ENCODE measurements at places on chromosomes 2 and 18.

DNA sequence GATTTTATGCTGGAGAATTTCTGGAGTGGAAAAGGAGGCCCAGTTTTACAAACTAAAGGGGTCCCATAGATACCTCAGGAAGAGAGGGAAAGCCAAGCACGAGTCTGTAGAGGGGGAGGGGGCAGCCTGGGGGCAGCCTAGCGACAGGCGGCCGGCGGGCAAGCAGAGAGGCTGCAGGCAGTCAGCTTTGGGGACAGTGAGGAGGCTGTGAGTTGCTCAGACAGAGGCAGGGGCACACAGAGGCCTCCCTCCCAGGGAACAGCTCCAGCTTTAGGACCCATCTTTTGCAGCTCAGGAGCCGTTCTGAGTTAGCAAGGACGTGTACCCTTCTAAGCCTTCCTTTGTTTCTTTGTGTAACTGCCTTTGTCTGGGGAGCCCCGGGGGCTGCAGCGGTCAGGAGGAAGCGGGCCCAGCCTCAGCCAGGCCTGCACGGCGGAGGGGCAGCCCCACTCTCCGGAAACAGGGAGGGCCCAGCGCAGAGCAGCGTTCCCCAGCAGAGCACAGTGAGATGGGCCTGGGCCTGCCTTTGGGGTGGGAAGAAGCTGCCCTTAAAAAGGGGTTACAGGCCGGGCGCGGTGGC, 41.1 kb upstream of the RALBP1 start:
- no peak for DNase-seq

- no peak for DNase-seq
Observed at GRCh38 chr2:84702941-84703340, 177.9 kb downstream of the TRABD2A start.

DNA sequence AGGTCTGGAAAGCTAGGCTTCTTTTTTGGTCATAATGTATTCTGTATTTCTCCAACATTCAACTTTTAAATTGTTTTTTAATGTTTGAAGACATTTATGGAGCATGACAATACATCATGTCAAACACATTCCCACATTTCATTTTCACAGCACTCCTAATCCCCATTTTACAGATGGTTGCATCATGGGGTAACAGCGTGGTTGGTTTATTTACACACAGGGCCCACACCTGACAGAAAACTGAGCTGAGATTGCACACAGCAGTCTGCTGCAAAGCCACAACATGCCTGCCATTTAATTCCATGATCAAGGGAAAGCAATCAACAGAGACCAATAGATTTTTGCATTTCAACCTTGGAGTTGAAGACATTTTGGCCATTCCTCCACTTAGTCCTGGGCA, 335.7 kb upstream of the MGAT5 start:
- no peak for DNase-seq

GRCh38 chr2:9139491-9140443, 66.8 kb upstream of the ASAP2 start:
- peak; percentile 70 for DNase-seq

DNA sequence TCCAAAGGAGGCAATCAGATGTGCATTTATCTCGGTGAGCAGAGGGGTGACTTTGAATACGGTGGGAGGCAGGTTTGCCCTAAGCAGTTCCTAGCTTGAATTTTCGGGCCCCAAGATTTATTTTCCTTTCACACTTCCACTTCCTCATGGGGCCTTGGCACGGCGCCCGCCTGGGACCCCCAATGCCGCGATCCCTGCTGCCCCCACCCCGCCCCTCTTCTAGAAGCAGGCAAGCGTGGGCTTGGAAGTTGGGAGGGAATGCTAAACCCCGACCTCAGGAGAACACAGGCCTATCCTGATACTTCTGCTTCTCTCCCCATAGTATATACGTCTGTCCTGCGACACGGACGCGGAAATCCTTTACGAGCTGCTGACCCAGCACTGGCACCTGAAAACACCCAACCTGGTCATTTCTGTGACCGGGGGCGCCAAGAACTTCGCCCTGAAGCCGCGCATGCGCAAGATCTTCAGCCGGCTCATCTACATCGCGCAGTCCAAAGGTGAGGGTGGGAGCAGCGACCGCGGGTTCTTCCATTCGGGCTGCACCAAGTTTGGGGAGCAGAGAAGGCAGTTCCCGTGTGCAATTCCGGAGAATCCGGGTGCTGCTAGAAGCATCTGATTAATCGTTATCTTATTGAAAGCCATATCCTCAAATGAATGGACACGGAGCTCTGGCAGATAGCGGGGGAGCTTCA, 21.6 kb downstream of the TRPM8 start:
- DNase-seq, result no peak

- no peak for DNase-seq
Observed at GRCh38 chr2:204250692-204251091, 294.6 kb upstream of the PARD3B start.

- DNase-seq, result no peak
Observed at GRCh38 chr2:122683018-122683417, 927.6 kb downstream of the TSN start.

DNA sequence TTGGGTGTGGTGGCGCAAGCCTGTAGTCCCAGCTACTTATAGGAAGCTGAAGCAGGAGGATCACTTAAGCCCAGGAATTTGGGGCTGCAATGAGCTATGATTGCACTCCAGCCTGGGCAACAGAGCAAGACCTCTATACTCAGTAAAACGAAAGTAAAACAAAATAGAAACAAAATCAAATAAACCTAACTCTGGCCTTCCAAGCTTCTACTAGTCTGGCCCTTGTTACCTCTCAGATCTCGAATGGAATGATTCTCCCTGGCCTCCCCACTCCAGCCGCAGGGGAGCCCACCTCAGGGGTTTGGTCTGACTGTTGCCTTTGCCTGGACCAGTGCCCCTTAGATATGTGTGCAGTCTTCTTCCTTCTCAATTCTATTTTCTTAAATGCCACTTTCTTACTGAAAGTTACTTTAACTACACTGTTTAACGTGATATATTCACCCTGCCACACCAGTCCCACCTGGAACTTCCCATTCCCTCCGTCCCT, 160.0 kb upstream of the GCFC2 start:
- no peak for DNase-seq

DNA sequence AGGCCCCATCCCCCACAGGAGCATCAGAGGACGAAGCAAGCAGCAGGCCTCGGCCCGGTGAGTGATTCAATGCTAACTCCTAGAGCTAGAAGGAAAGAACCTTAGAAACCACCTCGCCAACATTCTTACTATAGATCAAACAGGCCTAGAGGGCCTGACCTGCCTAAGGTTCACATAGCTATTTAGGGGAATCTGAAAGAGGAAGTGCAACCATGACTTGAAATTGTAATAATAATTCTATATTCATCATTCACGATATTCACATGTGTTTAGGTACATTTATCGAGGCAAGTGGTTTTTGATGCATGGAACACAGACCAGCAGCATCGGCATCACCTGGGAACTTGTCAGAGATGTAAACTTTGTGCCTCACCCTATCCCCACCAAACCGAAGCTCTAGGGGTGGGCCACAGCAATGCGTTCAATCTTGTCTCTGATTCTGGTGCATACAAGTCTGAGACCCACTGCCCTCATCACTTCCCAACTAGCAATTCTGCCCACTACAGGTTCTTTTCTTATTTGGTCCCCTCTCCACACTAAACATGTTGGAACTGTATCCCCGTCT, 78.0 kb upstream of the DNMT3A start:
- DNase-seq, result no peak

DNA sequence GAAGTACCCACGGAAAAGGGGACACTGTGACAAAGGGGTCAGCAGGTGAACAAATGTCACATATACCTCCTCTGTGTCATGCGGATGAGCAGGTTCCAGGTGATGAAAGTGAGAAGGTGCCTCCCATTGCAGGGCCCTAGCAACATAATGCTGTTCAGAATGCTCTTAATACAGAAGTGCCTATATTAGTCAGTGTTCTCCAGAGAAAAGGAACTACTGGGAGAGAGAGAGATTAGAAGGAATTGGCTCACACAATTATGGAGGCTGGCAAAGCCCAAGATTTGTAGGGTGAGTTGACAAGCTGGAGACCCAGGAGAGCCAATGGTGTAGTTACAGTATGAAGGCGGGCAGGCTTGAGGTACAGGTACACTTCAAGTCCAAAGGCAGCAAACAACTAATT, 98.1 kb upstream of the CDC42EP3 start:
- DNase-seq, result no peak

DNA sequence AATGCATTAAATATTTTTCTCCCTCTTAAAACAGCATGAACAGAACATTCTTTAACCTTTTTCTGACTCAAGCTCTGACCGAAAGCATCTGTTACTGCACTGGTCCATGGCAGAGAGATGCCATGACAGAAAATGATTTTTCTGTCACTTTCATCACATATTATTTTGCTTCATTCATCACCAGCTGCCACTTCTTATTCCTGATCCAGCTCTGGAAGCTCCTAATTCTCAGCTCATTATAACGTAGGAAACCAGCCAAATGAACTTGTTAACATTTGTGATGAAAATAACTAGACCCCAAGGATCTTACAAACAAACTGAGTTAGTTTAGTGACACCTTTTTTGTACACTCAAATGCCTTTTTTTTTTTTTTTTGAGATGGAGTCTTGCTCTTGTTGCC, 7.6 kb upstream of the CFLAR start:
- DNase-seq, result no peak

DNA sequence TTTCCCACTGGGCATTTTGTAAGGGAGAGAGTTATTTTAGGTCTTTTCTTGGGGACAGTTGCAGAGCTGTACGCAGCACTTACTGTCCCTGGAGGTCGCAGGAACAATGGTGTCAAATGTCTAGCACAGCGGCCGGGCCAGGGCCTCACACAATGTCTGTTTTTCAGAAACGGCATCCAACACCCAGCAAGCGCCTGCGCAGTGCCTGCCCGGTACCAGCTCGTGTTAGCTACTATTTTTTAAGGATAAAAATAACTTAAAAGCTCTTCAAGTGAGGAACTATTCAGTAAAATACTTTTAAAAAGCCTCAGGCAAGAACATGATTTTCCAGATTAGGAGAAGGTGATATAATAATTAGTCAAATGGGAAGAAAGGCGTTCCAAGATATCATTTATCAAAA, 90.0 kb downstream of the MBP start:
- no peak for DNase-seq

DNA sequence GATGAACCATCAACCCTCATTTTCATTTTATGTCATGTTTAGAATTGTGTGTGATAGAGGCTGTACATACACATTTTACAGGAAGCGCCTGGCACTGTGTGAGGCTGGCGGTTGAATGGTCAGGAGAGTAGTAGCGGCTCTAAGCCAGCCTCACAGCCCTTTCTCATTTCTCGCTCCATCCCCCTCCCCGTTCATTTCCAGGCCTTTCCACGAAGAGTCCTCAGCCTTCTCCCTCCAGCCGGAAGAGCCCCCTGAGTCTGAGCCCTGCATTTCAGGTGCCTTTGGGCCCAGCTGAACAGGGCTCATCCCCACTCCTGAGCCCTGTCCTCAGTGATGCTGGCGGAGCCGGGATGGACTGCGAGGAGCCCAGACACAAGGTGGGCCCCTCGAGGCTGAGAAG, 51.8 kb downstream of the STK25 start:
- no peak for DNase-seq

- DNase-seq, result no peak
Observed at GRCh38 chr18:41444943-41445342, 510.1 kb upstream of the PIK3C3 start.

DNA sequence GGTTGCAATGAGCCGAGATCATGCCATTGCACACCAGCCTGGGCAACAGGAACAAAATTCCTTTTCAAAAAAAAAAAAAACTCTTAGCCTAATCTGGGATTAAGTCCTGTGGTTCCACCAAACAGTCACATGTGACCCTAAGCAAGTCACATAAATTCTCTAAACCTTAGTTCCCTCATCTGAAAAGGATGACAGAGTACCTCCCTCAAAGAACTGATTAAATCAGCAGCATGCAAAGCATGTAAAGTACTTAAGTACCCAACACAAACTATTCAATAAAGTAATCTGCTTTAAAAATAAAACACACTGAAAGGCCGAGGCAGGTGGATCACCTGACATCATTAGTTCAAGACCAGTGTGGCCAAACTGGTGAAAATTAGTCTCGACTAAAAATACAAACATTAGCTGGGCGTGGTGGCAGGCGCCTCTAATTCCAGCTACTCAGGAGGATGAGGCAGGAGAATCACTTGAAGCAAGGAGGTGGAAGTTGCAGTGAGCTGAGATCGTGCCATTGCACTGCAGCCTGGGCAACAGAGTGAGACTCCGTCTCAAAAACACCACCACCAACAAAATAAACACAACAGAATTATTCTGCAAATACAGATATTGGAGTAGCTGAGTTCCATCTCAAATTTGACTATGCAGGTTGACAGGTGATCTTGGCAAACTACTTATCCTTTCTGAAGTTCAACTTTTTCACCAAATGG, 7.0 kb downstream of the USP34 start:
- DNase-seq, result no peak

- no peak for DNase-seq
Observed at GRCh38 chr2:126659562-126660467, 3.9 kb downstream of the GYPC start.

GRCh38 chr2:60596411-60596810, 43.0 kb upstream of the BCL11A start:
- DNase-seq, result no peak

- no peak for DNase-seq
Observed at GRCh38 chr2:16288371-16289112, 348.2 kb downstream of the MYCN start.
